Kidney epithelial cell (primary cell): ENCODE measurements at places on chromosomes 7 and 10. TPM values are rescaled to one million over a fixed set of nuclear protein-coding genes. Genes with fewer than 3 reads are reported as not detected.

The TMEM236 gene
- 0.08 and 0.14 TPM in 2 replicates for total RNA-seq

The GIGYF1 gene
- total RNA-seq, result 23.1 and 23.5 TPM in 2 replicates

The NXPH1 gene
- not detected in 2 replicates for total RNA-seq

The SEMA4G gene
- total RNA-seq, result 4.7 and 7.2 TPM in 2 replicates

The COL26A1 gene
- 0.21 and 0.42 TPM in 2 replicates for total RNA-seq

The ADAMTS14 gene
- total RNA-seq, result 1.3 and 1.6 TPM in 2 replicates
